Regular cardiac myocyte (primary cell): ENCODE measurements at places on chromosomes 2 and 18. TPM values are rescaled to one million over a fixed set of nuclear protein-coding genes. Genes with fewer than 3 reads are reported as not detected.

The ALPP gene
- not detected in 2 replicates for total RNA-seq

The SATB2 gene
- total RNA-seq: 5.2 and 9.9 TPM in 2 replicates

The ANKRD30B gene
- 0.96 and 4.5 TPM in 2 replicates for total RNA-seq

The PRKAG3 gene
- total RNA-seq: under 0.01 TPM in 1 of 2 replicates, not detected in the other

The ESCO1 gene
- total RNA-seq: 9.8 and 18.0 TPM in 2 replicates

The GALR1 gene
- total RNA-seq: not detected in 2 replicates

The TNFAIP6 gene
- total RNA-seq: 34.5 and 69.3 TPM in 2 replicates

The ANKRD53 gene
- total RNA-seq: 0.28 and 0.38 TPM in 2 replicates

The SLC19A3 gene
- total RNA-seq: 0.19 and 1.7 TPM in 2 replicates

The RAB12 gene
- 67.3 and 76.4 TPM in 2 replicates for total RNA-seq

The ST6GAL2 gene
- total RNA-seq: under 0.01 TPM in 2 replicates
